Cardiac muscle cell (in vitro differentiated cells and primary cell): ENCODE measurements at places on chromosomes 16 and 17. TPM values are rescaled to one million over a fixed set of nuclear protein-coding genes. Genes with fewer than 3 reads are reported as not detected.

The CDRT15 gene
- not detected in 2 replicates for total RNA-seq

The SLC16A11 gene
- total RNA-seq: 0.39 and 1.1 TPM in 2 replicates

The CSH2 gene
- total RNA-seq: not detected in 2 replicates

The POLR2A gene
- 40.7 and 41.3 TPM in 2 replicates for total RNA-seq

The CTU2 gene
- total RNA-seq: 9.3 and 10.8 TPM in 2 replicates

The TEKT1 gene
- total RNA-seq: 0.28 TPM in 1 of 2 replicates, not detected in the other

The CACNG5 gene
- total RNA-seq: not detected in 2 replicates

The MTMR4 gene
- 29.9 and 47.7 TPM in 2 replicates for total RNA-seq

The CIITA gene
- 0.06 TPM in 1 of 2 replicates, not detected in the other for total RNA-seq

The BIRC5 gene
- 15.0 and 65.2 TPM in 2 replicates for total RNA-seq

The DPEP2 gene
- not detected in 2 replicates for total RNA-seq

The TP53TG3 gene
- total RNA-seq: not detected in 2 replicates

The CD300LF gene
- total RNA-seq: not detected in 2 replicates

The AANAT gene
- total RNA-seq: 0.28 and 0.33 TPM in 2 replicates

The LRRC46 gene
- total RNA-seq: 0.46 TPM in 1 of 2 replicates, not detected in the other

The TEKT5 gene
- 0.48 and 0.99 TPM in 2 replicates for total RNA-seq

The KRT24 gene
- not detected in 2 replicates for total RNA-seq

The SLC12A4 gene
- 35.0 and 49.2 TPM in 2 replicates for total RNA-seq

The SLFN11 gene
- not detected in 2 replicates for total RNA-seq

The G6PC1 gene
- total RNA-seq: not detected in 2 replicates

The ATP1B2 gene
- total RNA-seq: 26.2 and 34.6 TPM in 2 replicates

The ENGASE gene
- total RNA-seq: 29.5 and 69.8 TPM in 2 replicates

The HES7 gene
- total RNA-seq: 0.32 and 6.2 TPM in 2 replicates

The CLEC18B gene
- total RNA-seq: 1.7 and 3.0 TPM in 2 replicates

The PRR35 gene
- total RNA-seq: 0.14 and 0.66 TPM in 2 replicates

The CCL8 gene
- total RNA-seq: not detected in 2 replicates

The MGAT5B gene
- 0.48 and 0.81 TPM in 2 replicates for total RNA-seq

The TMC7 gene
- 0.81 and 1.5 TPM in 2 replicates for total RNA-seq

The TEKT3 gene
- 0.07 and 0.12 TPM in 2 replicates for total RNA-seq

The HIRIP3 gene
- total RNA-seq: 22.2 and 25.6 TPM in 2 replicates

The SNX20 gene
- not detected in 2 replicates for total RNA-seq

The KRT25 gene
- not detected in 2 replicates for total RNA-seq

The CSH1 gene
- total RNA-seq: not detected in 2 replicates
